ENCODE measurements at places on chromosomes 2 and 18.

DNA sequence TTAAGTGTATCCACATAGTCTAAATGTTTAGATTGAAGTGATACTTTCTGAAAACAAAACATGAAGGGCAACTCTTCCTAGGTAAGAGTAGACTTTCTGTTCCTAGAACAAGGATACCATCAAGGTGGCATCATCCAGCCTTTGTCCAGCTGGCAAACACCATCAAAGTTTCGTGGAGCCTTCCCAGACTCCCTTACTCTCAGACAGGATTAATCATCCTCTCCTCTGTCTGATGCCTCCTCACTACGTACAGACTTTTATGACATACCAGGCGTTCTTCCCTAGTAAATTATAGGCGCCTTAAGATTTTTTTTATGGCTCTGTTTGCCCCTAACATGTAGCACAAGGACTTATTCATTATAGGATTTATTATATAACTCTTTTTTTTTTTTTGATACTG is 29.4 kb upstream of the ASNSD1 start:
- DNase-seq, result peak; percentile 37

DNA sequence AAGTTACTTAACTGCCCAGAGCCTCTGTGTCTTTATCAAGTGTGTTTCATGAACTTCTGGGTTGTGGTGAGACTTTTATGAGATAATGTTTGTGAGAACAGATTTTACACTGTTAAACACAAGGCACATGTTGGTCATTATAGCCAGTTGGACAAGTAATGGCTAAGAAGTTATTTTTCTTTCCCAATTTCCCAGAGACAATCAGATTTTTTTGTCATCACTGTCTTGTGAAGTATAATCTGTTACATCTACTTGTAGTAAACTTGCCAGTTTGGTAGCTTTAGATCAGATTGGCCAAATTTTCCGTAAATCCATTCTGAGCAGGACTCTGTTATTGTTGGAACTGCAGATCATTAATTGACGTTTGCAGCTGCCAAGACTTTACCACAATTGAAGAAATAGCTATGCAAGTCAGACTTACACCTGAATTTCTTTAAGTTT is 838.8 kb downstream of the SLC4A3 start:
- peak; percentile 18 for DNase-seq

DNA sequence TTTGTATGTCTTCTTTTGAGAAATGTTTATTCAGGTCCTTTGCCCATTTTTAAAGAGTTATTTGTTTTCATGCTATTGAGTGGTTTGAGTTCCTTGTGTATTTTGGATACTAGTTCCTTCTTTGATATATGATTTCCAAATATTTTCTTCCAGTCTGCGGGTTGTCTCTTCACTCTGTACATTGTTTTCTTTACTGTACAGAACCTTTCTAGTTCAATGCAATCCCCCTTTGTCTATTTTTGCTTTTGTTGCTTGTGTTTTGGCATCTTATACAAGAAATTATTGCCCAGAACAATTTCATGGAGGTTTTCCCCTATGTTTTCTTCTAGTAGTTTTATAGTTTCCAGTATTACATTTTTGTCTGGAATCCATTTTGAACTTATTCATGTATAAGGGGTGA is 62.5 kb upstream of the ACVR1C start:
- no peak for DNase-seq

- DNase-seq, result no peak
Measured at GRCh38 chr2:62334009-62334408, 138.1 kb downstream of the B3GNT2 start.

- DNase-seq, result no peak
Measured at GRCh38 chr2:134027980-134028379, 225.9 kb upstream of the MGAT5 start.

GRCh38 chr2:166341426-166341825 is 34.3 kb downstream of the SCN9A start:
- DNase-seq, result no peak

- no peak for DNase-seq
Measured at GRCh38 chr2:203625701-203626100, 80.7 kb upstream of the CD28 start.

- no peak for DNase-seq
Measured at GRCh38 chr2:154974041-154974440, 275.5 kb downstream of the KCNJ3 start.

GRCh38 chr2:18219676-18220075 is 340.8 kb downstream of the RDH14 start:
- no peak for DNase-seq

GRCh38 chr2:86414996-86415395 is 26.2 kb upstream of the KDM3A start:
- no peak for DNase-seq

DNA sequence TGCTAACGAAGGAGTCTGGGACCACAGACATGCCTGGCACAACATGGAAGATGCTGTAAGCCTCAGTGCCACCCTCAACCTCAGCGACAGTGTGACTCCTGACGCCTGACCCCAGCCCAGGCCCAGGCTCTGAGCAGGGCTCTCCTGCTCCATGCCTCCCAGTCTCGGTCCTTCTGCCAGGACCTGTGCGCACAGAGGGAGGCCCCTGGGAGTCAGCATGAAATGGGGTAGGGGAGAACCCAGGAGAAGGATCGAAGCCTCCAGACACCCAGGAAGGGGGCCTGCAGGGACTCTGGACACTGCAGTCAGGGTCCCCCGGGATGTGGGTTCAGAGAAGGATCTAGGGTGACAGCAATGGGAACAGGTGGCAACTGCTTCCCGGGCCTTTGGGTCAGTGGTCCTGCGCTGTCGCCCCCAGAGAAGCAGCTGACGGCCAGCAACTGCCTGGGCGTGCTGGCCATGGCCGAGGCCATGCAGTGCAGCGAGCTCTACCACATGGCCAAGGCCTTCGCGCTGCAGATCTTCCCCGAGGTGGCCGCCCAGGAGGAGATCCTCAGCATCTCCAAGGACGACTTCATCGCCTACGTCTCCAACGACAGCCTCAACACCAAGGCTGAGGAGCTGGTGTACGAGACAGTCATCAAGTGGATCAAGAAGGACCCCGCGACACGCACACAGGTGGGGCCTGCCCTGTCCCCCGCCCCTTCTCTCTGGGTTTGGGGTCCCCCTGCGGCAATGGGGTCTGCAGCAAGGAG is 233.9 kb downstream of the ATAD2B start:
- no peak for DNase-seq

DNA sequence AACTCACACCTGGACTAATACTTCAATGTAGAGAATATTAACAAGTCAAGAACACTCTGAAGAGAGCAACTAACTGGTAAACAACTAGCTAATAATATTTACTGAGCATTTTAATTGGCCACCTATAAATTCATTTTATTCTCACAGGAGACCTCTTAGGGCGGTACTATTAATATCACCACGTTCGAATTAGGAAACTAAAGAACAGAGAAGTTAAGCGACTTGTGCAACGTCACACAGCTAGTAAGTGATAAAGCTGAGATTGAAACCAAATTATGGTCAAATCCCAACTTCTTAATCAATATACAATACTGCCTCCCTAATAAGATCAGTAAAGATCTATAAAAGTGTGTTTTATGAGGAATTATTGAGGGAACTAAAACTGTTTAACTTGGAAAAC is 1034.3 kb upstream of the POU3F3 start:
- no peak for DNase-seq

GRCh38 chr2:47173986-47174732 is 19.1 kb upstream of the STPG4 start:
- no peak for DNase-seq

- DNase-seq, result peak; percentile 75
Measured at GRCh38 chr2:195657634-195658540, 861 bp downstream of the SLC39A10 start.

- DNase-seq, result no peak
Measured at GRCh38 chr18:1976484-1976883, 594.8 kb downstream of the METTL4 start.

DNA sequence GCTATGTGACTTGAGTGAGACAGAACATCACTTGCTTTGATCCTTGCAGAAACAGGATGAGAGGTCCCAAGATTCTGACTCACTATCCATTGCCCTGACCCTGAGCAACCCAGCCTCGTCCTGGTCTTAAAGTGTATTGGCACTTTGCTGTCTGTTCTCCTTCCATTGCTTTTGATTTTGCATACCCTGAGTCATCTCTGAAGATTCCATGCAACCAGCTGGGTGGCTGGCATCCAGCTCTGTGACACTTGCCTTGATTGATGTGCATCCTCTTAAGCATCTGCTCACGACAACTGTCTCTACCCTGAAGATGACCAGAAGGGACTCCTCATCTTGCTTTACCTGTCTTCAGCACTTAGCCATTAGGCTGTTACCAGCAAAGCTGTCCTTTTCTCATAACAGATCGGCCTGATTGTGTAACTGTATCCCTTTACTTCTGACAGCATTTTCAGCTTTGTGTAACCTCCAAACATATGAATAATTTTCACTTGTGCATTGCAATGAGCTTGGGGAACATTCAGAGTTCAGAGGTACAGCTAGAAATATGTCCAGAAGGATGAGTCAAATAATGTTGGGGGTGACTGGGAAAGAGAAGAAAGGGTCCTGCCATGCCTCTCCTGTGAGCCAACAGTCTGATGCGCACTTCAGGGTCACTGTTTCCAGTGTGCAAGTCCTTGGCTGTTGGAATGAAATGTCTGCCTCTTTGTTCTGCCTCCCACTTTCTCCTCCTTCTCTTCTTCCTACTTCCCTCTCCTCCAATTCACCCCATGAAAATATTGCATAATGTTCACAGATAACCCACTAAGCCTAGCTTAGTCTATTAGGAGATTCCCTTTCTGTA is 249.7 kb upstream of the OSR1 start:
- DNase-seq, result peak; percentile 87

DNA sequence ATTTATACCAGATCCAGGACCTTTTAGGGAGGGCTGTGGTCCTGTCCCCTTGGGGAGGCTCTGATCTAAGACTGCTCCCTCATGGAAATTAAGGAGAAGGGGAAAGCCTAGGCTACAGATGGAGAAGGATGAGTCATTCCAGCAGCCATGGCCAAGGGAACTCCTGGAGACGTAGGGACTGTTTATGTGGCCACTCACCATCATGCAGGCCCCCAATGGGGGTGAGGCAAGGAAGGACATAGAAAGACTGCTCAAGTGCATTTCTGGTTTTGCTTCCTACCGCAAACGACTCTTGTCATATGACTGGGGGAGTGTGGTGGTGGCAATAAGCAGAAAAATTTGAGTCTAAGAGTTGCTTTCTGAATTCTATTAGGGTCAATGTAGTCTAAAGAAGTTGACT is 54.0 kb upstream of the CYP1B1 start:
- no peak for DNase-seq

DNA sequence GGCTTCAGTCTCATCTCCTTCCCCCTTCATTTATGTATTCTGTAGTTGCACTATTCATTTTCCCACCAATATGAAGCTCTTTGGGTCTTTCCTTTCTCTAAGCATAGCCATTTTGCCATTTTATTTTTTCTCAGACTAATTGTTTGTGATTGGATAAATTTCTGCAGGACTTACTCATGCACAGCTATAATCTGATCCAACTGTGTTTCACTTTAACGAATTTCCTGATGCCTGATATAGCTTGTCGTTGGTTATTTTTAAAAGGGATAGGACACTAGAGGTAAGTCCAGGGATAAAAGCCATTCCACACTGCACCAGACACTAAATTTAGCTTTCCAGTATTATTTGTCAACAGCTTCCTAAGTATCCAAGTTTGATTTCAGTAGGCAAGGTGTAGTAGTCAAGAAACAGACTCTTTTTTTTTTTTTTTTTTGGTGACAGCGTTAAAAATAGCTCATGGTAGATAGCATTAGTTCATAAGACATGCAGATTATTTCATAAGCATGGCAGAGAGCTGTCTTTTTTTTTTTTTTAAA is 17.4 kb downstream of the ASB18 start:
- DNase-seq, result no peak

DNA sequence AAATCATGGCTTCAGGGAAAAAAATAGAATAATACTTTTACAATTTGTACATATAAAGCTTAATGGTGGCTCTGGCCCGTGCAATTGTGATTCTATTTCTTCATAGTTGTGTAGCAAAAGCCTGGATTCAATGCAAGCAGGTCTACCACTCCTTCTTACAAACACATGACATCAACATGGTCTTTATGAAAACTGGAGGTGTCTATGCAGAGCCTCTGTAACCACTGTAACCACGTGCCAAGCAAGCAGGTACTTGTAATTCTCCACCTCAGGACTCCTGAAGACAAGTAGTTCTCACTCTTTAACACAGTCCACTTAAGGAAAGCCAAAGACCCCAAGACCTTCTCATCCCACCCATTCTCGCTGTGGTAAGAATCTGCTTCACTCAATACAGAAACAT is 62.6 kb downstream of the METTL4 start:
- no peak for DNase-seq

DNA sequence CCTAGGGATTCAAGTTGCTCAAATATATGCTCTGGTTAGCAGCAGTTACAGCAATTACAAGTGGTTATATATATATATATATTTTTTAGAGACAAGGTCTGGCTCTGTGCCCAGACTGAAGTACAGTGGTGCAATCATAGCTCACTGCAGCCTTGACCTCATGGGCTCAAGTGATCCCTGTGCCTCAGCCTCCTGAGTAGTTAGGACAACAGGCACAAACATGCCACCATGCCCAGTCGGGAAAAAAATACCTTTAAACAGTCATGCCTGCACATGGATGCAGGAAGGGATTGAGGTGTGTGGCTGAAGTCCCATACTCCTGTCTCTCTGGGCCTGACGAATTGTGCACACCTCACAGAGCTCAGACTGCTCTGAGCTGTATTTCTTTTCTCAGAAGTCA is 19.6 kb upstream of the DNAH7 start:
- peak; percentile 50 for DNase-seq

DNA sequence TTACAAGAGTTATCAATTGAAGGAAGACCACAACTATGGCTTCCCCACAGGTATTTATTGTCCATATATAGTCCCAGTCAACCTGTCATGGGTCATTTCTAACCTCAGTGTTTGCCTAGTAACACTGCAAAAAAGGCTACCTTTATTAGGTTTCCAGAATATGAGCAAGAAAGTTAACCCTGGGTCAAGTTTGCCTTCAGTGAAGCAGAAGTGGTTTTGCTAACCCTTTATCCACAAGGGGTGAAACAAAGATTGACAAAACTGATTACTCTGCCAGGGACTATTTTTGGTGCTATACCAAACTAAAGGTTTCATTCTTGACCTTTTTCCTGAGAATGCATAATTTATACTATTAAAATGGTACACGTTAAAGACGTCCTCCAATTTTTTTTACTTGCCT is 28.8 kb downstream of the SP100 start:
- DNase-seq, result no peak

GRCh38 chr2:148865512-148865911 is 9.5 kb upstream of the KIF5C start:
- no peak for DNase-seq

- no peak for DNase-seq
Measured at GRCh38 chr2:187775196-187775595, 221.0 kb upstream of the TFPI start.

DNA sequence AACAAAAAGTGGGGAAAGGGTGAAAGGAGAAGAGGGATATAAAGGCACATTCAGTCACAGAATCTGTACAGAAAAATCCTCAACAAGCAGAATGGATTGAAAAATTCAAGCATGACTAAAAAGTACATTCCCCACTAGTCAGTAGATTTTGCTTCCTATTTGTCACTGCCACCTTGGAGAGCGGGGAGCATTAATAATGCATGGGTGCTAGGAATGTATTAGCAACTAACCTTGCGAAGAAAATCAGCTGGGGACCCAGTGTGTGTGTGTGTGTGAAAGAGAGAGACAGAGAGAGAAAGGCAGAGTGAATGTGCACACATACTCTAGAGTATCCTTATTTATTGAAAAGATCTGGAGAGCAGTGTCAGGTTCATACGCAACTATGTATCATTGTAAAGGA is 968.7 kb upstream of the ZEB2 start:
- DNase-seq, result no peak

All from fibroblast of skin of right quadriceps (primary cell).